HFF-Myc (cell line): ENCODE measurements at places on chromosomes 4 and X.

GRCh38 chrX:77679144-77679543, 106.9 kb downstream of the ATRX start:
- DNase-seq: no peak

DNA sequence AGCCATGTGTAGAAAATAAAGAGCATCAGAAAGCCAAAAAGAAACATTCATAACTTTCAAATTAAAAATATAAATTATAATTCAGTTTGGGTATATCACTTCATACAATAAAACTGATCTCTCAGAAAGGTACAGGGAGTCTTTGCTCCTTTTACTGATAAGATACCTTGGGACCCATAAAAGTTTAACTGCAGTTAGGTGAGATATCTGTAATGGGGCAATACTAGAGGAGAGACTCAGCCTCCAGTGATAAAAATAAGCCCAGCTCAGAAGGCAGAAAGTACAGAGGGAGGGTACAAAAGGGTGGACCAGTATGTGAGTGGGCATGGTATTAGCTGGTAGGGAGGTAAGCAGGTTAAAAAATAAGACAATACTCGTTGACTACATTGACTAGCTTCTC, 180.9 kb upstream of the AGTR2 start:
- DNase-seq: no peak

GRCh38 chr4:188332265-188332664, 193.0 kb downstream of the TRIML1 start:
- DNase-seq: no peak

DNA sequence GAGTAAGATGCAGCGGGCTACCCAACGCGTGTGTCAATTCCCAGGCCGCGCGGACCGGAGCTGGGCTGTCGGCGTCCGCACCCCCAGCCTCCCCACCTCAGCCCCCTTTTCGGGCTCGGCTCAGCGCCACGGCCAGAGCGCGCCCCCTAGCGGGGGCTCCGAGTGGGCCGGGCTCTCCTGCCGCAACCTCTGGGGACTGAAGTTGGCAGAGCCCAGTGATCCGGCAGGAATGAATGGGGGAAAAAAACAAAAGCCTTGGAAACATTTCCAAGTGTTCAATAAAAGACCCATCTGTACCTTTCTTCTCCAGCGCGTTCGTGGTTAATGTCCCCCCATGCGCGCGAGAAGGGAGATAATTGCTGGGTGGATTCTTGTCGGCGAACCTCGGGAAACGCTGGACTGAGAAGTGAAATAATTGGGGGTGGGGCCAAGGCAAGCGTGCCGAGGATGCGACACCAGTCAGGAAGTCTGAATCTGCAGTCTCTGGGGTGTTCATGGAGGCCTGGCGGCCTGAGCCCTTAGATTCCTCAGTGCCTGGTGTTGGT, 5.2 kb upstream of the ARX start:
- no peak for DNase-seq

- DNase-seq: no peak
Observed at GRCh38 chr4:93289831-93290230, 538.7 kb upstream of the ATOH1 start.

- DNase-seq: no peak
Observed at GRCh38 chrX:15804563-15804962, 14.3 kb downstream of the ZRSR2 start.

GRCh38 chr4:127498366-127498765, 134.4 kb upstream of the INTU start:
- no peak for DNase-seq

DNA sequence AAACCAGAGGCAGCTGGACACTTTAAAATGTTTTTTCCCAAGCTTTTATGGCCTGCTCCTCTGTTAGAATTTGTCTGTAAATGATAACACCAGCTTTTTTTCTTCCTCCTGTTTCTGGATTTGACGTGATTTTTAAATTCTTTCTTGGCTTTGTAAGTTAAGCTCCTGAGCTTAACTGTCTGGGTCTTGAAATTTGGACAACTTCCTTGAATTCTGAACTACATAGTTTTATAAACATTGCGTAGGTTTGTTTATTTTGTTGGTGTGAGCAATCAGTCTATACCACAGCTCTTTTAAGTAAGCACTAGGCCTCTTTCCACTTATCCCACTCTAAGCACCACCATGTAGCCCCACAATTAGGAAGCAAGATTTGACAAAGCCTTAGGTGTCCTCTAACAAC, 144.4 kb upstream of the GUCY1A1 start:
- no peak for DNase-seq

- no peak for DNase-seq
Observed at GRCh38 chr4:171676555-171677215, 136.5 kb upstream of the GALNTL6 start.

DNA sequence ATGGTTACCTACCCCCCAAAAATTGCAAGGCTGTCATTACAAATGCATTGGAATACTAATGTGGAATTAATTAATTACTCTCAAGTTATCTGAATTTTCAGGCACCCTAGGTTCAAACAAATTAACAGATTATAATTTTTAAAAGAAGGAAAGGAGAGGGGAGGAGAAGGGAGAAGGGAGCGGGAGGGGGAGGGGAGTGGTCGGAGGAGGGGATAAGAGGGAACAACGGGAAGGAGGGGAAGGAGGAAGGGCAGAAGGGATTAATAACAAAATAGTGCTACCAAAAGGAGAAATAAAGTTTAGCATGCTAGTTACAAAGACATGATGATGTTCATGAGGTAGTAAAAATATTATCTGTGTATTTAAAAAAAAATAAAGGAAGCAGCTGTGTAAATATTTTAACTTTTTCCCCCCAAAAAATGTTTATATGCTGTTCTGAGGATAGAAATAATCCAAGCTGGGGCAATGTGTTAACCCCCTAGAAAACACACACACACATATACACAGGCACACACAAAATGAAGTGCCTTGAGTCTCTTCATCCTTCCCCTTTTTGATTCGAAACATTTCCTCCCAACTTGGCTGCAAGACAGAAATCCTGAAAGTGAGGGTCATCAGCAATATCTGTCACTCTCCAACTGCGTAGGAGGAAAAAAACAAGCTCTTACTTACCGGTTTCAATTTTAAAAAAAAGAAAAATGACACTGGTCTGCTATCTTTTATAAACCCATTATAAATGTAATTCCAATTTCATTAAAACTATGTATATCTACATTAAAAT, 58.8 kb downstream of the PPP3CA start:
- no peak for DNase-seq

DNA sequence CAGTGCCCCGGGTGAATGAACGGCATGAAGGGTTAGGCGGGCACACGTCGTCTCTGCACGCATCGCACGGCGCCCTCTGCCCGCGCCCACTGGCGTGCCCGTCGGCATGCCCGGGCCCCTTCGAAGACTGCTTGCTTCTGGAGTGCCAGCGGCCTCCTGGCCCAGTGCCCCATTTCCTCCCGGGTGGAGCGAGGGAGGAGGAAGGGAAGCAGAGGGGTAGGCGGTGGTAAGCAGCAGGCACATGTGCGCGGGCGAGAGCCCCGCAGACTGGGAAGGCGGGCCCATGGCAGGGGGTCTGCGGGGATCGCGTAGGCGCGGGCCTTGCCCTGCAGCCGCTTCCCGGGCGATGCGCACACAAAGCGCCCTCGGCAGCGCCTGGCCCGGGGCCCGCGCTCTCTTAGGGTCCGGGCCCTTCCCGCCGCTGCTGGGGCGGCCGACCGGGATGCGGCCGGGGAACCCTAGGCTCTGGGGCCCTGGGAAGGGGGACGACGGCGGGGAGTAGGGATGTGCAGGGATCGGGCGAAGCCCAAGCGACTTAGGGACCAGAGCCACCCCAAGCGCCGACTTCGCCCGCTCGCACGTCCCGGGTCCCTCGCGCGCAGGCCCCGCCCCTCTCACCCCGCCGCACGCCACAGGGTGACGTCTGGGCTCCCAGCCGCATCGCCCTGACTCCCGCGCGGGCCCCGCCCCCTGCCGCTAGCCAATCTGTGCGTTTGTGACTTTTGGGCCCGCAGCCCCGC, 866 bp upstream of the EMD start:
- no peak for DNase-seq
